ENCODE measurements at places on chromosomes 6 and 20.

GRCh38 chr20:61186771-61187472, 65.1 kb upstream of the CDH4 start:
- no peak for DNase-seq

GRCh38 chr6:37514837-37515236, 15.1 kb upstream of the CCDC167 start:
- DNase-seq = no peak

GRCh38 chr20:38337561-38338140, 8.6 kb upstream of the LBP start:
- peak; percentile 58 for DNase-seq

- no peak for DNase-seq
These were observed 42.5 kb upstream of the HIVEP2 start for GRCh38 chr6:142987490-142987889.

DNA sequence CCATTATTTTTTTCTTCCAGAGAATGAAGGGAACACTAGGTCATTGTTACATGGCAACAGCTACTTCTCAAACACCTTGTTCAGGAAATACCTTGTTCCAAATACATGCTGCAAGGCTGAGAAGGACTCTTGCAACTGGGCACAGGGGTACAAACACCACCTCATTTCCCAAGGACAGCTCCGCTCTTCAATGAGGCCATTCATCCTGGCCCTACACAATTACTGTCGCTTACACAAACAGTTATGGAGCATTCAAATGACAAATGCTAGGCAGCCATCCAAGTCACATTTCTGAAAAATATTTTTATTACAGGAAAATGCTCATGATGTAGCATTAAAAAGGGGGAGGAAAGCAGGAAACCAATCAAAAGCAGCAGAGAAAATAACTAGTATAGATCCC, 611.9 kb downstream of the DHX35 start:
- DNase-seq = no peak

GRCh38 chr6:14070457-14070856, 47.1 kb upstream of the CD83 start:
- peak; percentile 57 for DNase-seq

DNA sequence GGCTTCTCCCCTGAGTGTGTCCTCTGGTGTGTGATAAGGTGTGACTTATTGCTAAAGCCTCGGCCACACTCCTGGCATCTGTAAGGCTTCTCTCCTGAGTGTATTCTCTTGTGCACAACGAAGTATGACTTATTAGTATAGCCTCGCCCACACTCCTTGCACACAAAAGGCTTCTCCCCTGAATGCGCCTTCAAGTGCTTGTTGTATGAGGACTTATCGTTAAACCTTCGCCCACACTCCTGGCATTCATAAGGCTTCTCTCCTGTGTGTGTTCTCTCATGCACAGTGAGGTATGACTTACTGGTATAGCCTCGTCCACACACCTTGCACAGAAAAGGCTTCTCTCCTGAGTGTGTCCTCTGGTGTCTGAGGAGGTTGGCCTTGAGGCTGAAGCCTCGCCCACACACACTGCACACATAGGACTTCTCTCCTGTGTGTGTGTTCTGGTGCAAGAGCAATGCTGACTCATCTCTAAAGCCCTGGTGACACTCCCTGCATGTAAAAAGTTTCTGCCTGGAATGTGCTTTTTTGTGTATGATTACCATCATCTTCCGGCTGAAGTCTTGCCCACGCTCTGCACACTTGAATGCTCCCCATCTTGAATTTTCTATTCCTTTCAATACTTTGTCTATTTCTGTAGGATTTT, 20.4 kb downstream of the ZNF337 start:
- no peak for DNase-seq

GRCh38 chr20:31704225-31705119, 18.2 kb downstream of the BCL2L1 start:
- peak; percentile 56 for DNase-seq

DNA sequence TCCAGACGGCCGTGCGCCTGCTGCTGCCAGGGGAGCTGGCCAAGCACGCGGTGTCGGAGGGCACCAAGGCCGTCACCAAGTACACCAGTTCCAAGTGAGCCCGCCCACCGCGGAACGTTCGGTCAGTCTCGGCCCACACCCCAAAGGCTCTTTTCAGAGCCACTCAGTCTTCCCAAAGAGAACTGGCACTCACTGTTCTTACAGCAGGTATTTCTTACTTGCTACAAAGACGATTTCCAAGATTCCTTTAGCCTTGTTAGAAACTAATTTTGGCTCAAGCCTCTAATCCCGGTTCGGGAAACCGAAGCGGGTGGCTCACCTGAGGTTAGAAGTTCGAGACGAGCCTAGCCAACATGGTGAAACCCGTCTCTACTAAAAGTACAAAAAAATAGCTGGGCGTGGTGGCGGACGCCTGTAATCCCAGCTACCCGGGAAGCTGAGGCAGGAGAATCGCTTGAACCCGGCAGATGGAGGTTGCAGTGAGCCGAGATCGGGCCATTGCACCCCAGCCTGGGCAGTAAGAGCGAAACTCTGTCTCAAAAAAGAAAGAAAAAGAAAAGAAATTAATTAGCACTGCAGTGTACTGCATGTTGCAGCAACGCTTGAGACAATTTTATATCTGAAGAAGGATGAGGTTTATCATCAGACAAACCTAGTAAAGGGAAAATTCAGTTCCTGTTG, 73.1 kb downstream of the OR2B2 start:
- peak; percentile 77 for DNase-seq

GRCh38 chr6:37540390-37540789, 40.7 kb upstream of the CCDC167 start:
- DNase-seq = no peak

GRCh38 chr6:161273274-161273751, 548 bp downstream of the AGPAT4 start:
- no peak for DNase-seq

GRCh38 chr6:106581468-106581867, 47.8 kb downstream of the RTN4IP1 start:
- DNase-seq = no peak

GRCh38 chr6:29071831-29072723, 15.0 kb downstream of the OR2B3 start:
- no peak for DNase-seq

GRCh38 chr20:926670-927069, 10.5 kb upstream of the ANGPT4 start:
- DNase-seq = no peak

GRCh38 chr20:48647858-48648257, 179.9 kb downstream of the PREX1 start:
- no peak for DNase-seq

GRCh38 chr6:139448051-139448649, 73.7 kb upstream of the CITED2 start:
- no peak for DNase-seq

DNA sequence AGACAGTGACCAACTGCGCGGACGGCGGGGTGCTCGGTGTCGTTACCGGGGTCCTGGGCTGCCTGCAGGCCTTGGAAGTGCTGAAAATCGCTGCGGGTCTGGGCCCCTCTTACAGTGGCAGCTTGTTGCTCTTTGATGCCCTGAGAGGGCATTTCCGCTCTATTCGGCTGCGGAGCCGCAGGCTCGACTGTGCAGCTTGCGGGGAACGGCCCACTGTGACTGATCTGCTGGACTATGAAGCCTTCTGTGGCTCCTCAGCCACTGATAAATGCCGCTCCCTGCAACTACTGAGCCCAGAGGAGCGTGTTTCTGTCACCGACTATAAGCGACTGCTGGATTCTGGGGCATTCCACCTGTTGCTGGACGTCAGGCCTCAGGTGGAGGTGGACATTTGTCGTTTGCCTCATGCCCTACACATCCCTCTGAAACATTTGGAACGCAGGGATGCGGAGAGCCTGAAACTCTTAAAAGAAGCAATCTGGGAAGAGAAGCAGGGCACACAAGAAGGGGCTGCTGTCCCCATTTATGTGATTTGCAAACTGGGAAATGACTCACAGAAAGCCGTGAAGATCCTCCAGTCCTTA, 1.0 kb downstream of the MOCS3 start:
- no peak for DNase-seq

DNA sequence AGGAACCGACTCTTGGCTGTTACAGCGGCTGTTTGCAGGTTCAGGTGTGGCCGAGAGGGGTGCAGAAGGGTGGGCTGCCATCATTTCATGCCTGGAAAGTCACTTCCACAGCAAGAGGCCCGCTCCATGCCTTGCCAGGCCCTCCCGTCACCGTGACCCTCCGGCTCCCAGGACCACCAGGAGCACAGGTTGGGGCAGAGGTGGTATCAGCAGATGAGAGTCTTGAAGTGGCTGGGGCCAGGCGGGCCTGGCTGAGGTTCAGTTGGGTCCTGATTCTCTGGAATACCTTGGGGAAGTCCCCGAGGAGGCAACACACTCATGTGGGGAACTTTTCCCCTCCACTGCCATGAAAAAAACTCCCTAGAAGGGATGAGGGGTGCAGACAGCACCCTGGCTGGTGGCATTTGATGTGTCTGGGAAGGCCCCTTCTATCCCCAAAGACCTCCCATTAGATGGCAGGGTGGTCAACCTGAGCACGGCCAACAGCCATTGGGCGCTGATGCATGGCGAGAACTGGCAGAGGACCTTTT, 34.2 kb upstream of the IRF4 start:
- peak; percentile 49 for DNase-seq

- DNase-seq = no peak
These were observed 333.3 kb upstream of the KCNQ5 start for GRCh38 chr6:72288592-72288991.

GRCh38 chr20:9308056-9308455, 206.3 kb upstream of the LAMP5 start:
- DNase-seq = no peak

DNA sequence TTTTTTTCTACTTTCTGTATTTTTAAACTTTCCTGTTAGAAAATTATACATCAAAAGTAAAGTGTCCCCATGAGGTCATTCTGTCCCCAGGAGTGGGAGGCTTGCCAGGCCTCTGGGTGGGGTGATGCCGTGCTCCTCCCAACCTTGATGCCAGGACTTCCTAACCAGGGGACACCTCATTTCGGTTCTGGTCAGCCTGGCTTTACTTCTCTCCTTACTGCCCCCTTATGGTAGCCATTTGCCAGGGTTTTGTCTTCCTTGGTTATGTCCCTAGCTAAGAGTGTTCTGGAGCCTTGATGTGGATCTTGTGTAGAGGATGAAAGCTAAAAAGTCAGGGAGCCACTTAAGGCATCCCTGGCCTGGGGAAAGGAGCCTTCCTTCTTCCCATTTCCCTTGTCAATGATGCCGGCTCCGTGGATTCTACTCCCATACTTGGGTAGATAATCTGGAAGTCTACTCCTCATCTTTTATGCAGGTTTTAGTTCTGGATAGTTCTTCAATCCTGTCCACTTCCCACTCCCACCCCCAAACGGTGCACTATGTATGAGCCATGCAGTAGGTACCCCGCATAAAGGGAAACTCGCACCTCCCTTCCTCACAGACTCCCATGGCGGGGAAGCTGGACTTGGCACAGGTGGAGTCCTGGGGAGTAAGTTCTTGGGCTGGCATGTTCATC, 164.1 kb upstream of the SALL4 start:
- DNase-seq = peak; percentile 51

- no peak for DNase-seq
These were observed 121.2 kb downstream of the GFRAL start for GRCh38 chr6:55448451-55448850.

- DNase-seq = no peak
These were observed 126.9 kb downstream of the OR2B2 start for GRCh38 chr6:27785294-27785693.

- no peak for DNase-seq
These were observed 8.5 kb downstream of the PYGB start for GRCh38 chr20:25256226-25256859.

GRCh38 chr6:158798311-158798710, 20.9 kb downstream of the EZR start:
- no peak for DNase-seq

- no peak for DNase-seq
These were observed 130.5 kb downstream of the MYB start for GRCh38 chr6:135311446-135312200.

- DNase-seq = no peak
These were observed 28.2 kb downstream of the TBC1D32 start for GRCh38 chr6:121305957-121306607.

DNA sequence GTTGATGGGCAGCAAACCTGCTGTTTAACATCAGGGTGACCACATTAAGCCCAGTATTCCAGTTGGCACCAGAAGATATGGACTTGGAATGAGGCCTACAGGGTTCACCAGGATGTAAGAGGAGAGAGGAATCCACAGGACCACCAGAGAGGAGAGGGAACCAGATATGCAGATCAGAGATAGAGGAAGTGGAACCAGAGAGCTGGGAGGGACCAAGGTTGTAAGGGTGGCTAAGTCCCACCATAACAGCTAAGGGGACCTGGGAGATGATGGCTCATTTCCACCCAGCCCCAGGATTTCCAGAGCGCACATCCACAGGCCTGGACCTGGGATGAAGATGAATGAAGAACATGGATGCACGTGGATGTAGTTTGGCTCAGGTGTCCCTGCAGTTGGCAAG, 11.1 kb downstream of the BTN2A1 start:
- DNase-seq = no peak

DNA sequence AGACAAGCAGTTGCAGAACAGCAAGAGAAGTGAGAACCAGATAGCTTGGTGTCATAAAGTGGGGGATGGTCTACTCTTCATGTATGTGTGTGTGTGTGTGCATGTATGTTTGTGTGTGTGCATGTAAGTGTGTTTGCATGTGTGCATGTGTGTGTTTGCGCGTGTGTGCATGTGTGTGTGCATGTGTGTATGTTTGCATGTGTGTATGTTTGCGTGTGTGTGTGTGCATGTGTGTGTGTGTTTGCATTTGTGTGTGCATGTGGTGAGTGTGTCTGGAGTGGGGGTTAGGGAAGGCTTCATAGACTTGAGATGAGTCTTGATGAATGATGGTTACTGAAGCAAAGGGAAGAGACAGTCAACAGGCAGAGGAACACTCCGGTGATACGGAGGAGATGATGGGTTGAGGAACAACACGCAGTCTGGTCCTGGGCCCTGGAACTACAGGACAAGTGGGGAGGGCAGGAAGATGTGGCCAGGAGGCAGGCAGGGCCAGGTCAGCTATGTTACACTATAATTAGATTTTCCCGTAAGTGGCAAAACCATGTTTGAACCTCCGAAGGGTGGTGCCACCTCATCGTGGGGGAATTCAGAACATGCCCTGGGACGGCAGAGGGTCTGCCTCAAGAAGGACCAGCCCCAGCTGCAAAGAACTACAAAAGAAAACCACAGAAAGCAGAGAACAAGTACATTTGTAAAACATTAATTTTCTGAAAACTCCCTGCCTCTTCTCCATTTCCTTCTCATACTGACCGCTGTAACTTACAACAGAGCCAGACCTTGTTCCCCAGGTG, 38.7 kb upstream of the PDE10A start:
- no peak for DNase-seq

GRCh38 chr6:131191590-131191989, 56.3 kb downstream of the AKAP7 start:
- DNase-seq = no peak

DNA sequence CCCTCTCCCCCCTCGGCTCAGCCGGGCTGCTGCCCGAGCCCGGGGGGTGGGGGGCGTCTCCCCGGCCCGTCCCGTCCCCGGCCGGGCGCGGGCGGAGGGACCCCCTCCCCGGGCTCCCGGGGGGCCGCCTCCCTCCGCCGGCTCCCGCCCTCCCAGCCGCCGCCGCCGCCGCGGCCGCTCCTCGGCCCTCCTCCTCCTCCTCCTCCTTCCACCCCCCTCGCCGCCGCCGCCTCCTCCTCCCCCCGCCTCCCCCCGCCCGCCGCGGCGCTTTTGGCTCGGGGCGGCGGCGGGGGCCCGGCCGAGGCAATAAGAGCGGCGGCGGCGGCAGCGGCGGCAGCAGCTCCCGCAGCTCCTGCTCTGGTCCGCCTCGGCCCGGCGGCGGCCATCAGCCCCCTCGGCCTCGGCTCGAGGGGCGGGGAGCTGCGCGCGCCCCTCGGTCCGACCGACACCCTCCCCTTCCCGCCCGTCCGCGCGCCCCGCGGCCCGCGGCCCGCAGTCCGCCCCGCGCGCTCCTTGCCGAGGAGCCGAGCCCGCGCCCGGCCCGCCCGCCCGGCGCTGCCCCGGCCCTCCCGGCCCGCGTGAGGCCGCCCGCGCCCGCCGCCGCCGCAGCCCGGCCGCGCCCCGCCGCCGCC, 38.7 kb downstream of the GNAS start:
- peak; percentile 85 for DNase-seq

All from right lobe of liver (tissue), 6 donors.